ENCODE measurements at places on chromosomes 7 and 10.

- no peak for DNase-seq
These were observed 19.4 kb downstream of the SLK start for GRCh38 chr10:103986360-103986759.

DNA sequence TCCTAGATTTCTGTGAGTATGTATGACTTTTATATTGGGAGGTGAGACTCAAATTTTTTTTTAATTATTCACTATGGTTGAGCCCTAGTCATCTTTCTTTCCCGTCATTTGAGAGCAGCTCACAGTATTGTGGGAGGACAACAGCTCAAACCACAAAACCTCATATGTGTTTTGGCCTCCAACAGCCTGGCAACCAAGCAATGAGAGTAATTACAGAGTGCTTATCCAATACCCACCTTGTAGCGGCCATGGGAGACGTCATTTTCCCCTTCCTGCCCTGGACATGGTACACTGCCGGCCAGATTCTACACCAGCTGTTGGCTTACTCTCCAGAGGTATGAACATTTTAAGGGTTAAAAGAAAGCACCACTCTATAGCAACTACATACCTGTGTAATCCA is 49.1 kb downstream of the DOCK4 start:
- no peak for DNase-seq

GRCh38 chr10:97689559-97690020 is 2.5 kb upstream of the AVPI1 start:
- no peak for DNase-seq

DNA sequence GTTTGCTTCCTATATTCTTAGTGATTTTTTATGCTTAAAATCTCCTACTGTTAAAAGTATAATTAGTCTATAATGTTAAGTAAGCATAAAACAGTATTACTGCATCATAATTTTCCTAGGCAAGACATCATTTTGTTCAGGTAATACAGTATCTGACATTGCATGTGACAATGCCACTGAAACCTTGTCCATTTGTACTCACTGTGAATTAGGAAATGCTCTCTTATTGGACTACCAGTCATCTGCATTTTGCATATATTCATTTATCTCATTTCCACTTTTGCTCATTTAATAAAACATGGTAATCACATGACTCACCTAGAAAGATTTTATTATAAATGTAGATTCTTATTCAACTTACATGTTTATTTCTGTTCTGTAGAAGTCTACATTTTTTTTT is 379.1 kb downstream of the ETV1 start:
- no peak for DNase-seq

DNA sequence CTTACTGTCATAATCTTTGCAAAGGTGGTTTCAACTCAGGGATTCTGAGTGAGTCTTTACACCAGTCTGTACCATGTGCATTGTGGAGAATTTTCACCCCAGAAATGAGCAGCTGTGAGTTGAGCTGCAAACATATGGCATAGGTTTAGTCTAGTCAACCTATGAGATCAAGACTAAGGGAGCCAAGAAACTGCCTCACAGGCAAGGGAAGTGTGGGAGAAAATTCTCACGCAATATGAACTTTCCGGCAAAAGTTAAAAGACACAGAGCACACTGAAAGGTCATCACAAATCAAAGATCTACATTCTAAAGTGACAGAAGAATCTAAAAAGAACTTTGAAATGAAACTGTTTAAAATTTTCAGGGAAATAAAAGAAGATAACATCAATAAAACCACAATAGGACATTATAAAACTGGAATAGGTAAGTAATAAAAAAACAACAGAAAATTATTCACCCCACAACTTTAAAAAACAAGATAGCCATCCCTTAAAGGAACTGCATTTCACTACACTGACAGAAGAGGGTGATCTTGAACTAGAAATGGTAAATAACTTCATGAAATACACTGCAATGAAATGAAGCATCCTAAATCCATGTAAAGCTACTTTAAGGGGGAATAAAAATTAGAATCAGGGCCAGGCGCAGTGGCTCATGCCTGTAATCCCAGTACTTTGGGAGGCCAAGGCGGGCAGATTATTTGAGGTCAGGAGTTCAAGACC is 63.5 kb downstream of the LGI1 start:
- DNase-seq = no peak

All from frontal cortex (tissue), 4 donors.